Cerebellar cortex (tissue), 1 donor: ENCODE measurements at places on chromosomes 11 and 22.
A peak's percentile ranks its signal among the peaks of the same experiment; 100 is the strongest.

DNA sequence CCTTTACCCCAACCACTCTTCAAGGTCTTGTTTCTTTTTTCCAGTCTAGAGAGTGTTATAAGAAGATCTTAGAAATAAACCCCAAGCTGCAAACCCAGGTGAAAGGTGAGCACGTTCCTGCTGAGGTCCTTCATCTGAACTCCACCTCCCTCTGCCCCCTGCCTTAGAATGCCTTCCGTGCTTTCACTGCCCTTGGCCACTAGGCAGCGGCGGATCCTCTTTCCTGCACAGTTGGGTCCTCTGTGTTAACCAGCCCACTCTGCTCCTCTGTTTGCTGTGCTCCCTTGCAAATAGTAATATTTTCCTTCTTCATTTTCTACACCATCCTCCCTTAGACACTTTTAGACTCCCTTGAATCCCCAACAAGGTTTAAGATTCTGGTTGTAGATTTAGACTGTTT lies 24.3 kb downstream of the TTC12 start:
- no peak for DNase-seq

- no peak for DNase-seq
Observed at GRCh38 chr11:1011320-1011698, 25.2 kb downstream of the MUC6 start.

DNA sequence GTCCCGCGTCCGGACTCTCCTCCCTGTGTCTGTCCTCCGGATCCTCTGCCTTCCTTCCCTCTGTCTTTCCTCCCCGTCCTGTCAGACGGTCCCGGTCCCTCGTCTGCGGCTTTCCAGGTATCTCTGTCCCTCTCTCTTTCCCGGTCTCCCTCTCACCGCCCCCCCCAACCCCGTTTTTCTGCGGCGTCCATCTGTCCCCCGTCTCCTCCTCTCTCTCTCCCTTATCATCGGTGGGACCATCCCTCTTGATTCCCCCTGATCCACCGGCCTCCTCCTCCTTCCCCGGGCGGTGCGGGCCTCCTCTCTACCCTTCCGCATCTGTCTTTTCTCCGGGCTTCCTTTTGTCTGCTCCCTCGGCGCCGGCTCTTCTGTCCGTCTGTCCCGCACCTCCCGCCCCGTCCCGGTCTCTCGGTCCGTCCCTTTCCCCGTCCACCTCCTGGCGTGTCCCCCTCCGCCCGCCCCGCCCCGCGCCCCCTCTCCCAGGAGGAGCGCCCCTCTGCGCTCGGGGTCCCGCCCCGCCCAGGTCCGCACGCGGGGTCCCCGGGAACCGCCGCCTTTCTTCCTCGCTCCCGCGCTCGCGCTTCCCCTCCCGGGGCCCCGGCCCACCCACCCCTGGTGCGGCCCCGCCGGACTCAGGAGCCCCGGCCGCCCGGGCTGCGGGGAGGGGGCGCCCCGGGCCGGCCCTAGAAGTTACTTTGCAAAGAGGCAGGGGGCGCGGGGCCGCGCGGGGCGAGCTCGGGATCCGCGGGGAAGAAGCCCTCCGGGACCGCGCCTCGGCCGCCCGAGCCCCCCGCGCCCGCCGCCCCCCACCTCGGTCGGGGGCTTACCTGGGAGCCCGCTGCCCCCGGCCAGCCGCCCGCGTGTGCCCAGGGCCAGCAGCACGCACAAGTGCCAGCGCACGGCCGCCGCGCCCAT lies 568 bp downstream of the SCUBE1 start:
- DNase-seq: no peak

DNA sequence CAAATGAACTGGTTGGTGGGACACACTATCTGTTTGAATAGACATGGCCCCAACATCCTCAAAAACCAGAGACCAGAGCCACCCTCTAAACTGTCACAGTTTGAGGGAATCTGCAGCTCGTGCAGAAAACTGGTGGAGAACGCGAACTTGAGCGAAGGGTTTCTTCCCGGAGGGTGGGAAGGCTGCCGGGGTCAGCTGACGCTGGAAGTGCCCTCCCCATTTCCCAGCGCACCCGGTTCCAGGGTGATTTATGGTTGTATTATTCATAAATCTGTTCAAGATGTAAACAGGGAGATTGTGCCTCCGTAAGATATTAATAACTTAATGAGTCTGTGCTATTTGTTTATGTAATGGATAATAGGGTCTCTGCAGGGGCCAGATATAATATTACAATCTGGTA lies 1396.7 kb downstream of the BRD1 start:
- DNase-seq: no peak

- DNase-seq: no peak
Observed at GRCh38 chr11:26137651-26138050, 194.3 kb upstream of the ANO3 start.

DNA sequence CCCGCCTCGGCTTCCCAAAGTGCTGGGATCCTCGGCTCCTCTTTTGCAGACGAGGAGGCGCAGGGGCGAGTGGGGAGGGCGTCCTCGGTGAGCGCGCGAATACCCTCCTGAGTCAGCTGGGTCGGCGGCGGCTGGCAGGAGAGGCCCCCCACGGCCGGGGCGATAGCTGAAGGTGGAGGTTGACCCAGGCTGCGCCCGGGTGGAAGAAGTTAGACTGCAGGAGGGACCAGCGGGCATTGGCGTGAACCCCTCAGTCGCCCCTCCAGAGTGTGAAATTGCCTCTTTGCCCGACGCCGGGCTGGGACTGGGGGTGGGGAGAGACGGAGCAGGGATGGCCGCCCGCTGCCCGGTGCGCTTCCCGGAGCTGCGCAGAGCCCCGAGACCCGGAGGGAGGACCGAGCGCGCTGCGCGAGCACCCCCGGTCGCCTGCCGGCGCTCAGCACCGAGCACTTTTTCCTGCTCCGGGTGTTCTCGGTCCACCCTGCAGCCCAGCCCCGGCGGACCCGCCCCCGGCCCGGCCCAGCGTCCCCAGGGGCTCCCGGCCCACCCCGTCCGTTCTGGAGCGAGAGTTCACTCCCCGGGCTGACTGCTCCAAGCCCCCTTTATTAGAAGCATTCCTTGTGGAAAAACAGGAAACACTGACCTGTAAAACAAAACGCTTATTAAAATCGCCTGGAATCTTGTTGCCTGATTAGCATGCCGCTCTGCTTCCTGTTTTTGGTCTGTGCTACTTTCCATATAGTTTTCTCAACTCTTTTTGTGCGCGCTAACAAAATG lies 13.7 kb upstream of the CPT1A start:
- no peak for DNase-seq

DNA sequence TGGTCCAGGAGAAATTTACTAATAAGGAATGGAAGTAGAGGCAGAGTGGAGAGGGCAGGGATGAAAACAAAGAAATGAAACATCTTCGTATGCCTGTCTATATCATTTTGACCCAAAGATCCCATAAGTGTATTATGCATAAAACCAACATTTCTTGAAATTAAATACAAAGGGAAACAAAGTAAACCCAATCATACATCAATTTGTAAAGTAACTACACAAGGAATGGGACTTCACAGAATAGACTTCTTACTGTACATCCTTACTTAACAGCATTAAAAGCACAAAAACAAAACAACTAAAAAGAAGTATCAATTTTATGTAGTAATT lies 253.6 kb upstream of the CCDC179 start:
- DNase-seq: no peak

DNA sequence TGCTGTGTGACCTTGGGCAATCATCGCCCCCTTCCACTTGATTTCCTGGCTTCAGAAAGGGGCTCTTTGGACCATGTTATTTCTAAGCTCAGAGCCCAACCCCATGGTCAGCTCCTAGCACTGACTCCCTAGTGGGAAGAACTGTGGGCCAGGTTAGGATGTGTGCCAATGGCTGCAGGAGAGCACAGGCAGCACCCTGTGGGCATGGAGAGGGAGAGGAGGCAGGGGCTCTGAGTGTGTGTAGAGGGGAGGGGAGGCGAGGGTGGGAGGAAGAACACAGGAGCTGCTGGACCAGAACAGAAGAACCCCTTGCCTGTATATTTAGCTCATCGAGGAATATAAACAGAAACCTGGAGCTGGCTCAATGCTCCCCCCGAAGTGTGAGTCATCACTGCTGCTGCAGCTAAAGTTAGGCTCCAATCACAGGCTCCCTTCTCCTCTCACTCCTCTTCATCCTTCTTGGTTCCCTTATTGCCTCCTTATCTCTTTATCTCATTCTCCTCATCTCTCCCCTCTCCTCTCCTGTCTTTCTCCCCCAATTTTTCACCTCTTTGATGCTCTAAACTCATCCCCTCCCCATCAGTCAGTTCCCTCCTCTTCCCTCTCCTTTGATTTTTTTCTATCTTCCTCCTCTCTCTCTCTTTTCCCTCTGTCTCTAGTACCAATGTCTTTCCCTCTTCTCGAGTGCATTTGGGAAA lies 14.5 kb upstream of the RPS19BP1 start:
- DNase-seq: peak; percentile 86

DNA sequence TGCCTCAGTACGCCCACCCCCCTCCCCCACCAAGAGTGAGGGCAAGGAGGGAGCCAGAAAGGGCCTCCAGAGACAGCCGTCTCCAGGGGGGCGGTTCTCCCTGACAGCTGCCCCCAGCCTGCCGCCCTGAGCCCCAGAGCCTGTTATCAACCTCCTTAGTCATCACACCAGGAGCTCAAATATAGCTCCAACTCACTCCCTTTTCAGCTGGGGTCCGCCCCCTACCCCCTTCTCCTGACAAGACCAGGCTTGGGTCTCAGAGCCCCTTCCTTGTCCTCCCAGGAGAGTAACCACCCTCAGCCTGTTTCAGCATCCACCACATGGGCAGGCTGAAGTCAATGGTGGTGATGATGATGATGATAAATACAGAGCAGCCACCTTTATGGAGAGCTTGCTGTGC lies 2.5 kb upstream of the INPP5J start:
- DNase-seq: no peak

DNA sequence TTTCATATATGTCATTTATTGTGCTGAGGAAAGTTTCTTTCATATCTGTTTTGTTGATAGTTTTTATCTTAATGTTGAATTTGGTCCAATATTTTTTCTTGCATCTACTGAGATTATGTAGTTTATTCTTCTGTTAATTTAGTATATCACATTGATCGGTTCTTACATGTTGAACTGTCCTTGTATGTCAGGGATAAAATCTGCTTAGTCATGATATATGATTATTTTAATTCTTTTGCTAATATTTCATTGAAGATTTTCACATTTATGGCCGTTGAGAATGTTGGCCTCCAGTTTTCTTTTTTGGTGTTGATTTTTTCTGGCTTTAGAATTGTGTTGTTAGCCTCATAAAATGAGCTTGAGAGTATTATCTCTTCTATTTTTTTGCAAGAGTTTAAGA lies 31.2 kb upstream of the CHORDC1 start:
- no peak for DNase-seq

- DNase-seq: peak; percentile 17
Observed at GRCh38 chr22:27962268-27963044, 43.4 kb upstream of the PITPNB start.

GRCh38 chr11:118126082-118126838 lies 26.4 kb downstream of the SCN4B start:
- DNase-seq: peak; percentile 2

DNA sequence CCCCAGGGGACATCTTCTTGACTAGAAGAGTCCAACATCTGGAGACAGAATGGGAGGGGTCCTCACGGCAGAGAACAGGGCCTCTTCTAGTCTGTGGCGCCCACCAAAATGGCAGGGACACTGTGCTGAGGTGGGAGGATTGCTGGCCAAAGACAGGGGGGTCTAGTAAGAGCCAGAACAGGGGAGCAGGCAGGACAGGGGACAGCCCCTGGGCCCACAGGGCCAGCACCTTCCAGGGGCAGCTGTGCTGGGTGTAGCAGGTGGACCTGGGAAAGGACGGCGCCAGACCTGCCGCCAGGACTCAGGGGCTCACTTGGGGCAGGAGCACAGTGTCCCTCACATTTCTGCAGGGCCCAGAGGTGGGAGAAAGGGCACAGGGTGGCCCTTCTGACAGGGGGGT lies 858 bp upstream of the APOBEC3A start:
- DNase-seq: no peak

GRCh38 chr11:128634395-128634794 lies 47.0 kb upstream of the ETS1 start:
- DNase-seq: no peak

GRCh38 chr22:29475550-29475949 lies 4.5 kb upstream of the NEFH start:
- no peak for DNase-seq

GRCh38 chr11:97364047-97364446 lies 974.2 kb downstream of the JRKL start:
- no peak for DNase-seq
